Astrocyte of the cerebellum (primary cell): ENCODE measurements at places on chromosomes 3 and 15.

GRCh38 chr3:69288161-69288895 lies 97.6 kb downstream of the FRMD4B start:
- DNase-seq, result no peak

DNA sequence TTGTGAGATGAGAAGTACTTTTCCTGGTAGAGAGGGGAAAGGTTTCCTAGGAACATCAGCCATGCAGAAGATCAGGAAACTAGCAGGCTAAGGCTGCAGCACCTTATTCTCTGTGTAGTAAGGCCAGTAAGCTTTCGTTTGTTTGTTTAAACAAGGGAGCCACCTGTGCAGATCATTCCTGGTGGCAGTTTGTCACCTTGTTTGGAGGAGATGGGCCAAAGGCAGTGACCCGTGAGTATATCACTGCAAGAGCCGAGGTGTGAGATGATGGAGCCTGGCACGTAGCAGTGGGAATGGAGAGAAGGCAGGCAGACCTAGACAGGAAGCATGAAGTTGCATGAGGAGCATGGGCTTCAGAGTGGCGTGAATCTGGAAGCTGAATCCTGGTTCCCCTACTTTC lies 19.6 kb downstream of the ATG7 start:
- DNase-seq, result no peak

- no peak for DNase-seq
Observed at GRCh38 chr3:158743664-158744566, 11.7 kb upstream of the RARRES1 start.

- no peak for DNase-seq
Observed at GRCh38 chr3:25460751-25461150, 32.7 kb downstream of the RARB start.

- DNase-seq, result no peak
Observed at GRCh38 chr3:131796558-131797198, 238.1 kb downstream of the CPNE4 start.

GRCh38 chr15:79206940-79207339 lies 75.6 kb upstream of the ANKRD34C start:
- no peak for DNase-seq

GRCh38 chr3:115999613-116000012 lies 376.3 kb downstream of the GAP43 start:
- DNase-seq, result no peak

DNA sequence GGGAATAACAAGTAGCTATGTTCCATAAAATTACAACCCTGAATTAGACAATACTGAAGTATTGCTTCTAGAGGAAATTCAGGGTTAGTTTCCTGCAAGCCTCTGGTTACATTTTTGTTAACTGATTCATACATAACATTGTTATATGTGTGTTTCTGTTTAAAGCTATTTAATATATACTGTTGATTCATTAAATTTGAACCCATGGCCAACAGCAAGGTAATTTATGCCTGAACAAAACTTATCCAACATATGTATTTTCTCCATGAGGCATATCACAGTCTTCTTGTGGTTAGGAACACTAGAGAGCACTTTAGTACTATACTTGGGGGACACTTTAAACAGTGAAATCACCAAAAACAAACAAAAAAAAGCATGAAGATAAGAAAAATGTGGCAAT lies 47.7 kb upstream of the PTX3 start:
- no peak for DNase-seq

DNA sequence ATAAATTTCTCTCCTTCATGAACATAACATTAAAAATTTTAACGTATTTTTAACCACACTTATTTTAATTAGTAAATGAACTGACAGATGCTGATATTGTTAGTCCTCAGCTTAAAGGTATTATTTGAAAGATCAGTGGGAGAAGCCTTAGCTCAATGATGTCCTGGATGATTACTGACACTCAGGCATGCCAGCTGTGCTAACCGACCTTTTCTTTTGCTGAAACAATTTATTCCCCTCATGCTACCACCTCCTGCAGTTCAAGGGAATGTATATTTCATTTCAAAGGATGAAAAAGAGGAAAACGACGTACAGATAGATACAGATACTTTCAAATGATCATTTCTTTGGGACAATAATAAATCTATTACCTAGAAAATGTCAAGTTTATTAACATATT lies 620.8 kb downstream of the FGF12 start:
- no peak for DNase-seq

- peak; percentile 41 for DNase-seq
Observed at GRCh38 chr3:52123106-52123725, 31.0 kb downstream of the POC1A start.

DNA sequence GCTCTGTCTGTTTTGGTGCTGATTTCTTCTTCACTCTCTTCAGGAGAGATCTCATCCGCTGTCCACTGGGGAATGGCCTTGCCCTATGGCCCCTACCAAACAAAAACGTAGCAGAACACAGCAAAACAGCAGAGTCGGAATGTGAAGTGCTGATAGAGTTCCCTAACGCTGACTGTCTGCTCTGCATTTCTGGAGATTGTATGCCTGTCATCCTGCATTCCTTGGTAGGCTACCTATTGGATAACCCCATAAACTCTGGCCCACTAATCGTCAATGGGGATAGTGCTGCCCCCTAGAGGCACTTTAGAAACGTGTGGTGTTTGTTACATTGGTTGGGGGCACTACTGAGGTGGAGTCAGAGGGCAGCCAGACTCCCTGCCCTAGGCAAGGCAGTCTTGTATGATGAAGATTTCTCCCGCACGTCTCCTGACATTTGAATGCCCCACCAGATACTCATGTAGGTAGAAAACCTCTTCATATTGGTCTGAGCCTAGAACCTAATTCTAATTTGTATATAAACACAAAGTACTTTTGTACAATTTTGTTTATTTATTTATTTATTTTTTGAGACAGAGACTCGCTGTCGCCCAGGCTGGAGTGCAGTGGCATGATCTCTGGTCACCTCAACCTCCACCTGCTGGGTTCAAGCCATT lies 15.6 kb upstream of the MAGEF1 start:
- DNase-seq, result peak; percentile 39

DNA sequence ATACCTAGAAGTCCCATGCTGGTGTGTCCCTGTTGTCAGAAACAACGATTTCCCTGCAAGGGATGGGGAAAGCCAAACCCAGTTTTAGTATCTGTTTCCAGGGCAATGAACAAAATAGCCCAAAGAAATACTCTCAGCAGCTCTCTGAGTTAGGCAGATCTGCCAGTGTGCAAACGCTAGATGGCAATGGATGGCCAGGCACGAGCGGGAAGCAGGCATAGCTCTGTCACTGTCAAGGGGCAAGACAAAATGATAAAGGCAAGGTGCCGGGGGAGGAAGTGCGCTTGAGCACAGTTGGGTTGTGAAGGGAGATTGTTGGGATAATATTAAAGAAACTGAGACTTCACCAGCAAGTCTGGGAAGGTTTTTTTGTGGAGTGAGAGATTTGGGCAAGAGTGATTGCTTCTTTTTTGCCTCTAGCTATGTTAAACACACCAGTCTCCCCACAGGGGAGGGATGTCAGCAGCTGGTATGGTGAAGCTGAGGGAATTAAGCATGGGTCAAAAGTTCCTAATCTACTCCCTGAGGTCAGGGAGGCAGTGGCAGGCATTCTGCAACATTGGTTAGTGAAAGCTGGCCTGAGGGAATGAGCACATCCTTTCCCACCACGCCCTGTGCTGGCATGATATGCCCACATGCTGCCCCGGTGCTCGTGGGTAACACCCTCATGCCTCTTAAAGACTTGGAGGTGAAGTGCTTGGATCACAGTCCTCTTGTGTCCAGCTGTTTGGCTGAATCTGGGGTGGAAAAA lies 117.5 kb downstream of the PDCD6IP start:
- DNase-seq, result no peak

DNA sequence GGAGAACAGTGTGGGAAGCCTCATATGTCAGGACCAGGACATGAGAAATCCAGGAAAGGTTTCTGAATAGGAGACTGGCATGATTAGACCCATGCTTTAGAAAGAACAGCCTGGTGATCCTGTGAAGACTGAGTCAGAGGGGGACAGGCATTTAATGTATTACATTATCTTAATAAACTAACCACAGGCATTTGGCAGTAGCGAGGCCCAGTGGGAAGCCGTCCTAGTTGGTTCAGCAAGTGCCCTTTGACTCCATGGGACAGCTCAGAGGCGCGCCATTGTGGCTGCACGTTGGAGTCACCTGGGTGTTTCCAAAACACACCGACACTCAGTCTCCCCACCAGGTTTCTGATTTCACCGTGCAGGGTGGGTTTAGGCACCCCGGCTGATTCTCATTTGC lies 90.5 kb upstream of the DGKG start:
- DNase-seq, result peak; percentile 87

- no peak for DNase-seq
Observed at GRCh38 chr3:177833332-177833731, 636.0 kb upstream of the TBL1XR1 start.

DNA sequence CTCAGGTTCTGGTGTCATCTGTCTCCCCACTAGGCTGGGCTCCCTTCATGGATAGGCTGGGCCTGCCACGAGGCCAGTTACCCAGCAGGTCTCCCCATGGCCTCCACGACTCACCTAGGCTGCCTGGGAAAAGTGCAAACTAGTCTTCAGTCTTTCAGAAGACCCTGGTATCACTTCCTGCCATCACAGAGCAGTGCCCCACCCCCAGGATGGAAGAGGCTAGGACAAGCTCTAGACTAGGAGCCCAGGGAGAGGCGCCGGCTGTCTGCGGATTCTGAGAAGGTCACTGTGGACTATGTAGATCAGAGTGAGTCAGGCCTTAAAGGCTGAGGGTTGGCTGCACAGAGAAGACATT lies 63.7 kb downstream of the CORO2B start:
- no peak for DNase-seq

DNA sequence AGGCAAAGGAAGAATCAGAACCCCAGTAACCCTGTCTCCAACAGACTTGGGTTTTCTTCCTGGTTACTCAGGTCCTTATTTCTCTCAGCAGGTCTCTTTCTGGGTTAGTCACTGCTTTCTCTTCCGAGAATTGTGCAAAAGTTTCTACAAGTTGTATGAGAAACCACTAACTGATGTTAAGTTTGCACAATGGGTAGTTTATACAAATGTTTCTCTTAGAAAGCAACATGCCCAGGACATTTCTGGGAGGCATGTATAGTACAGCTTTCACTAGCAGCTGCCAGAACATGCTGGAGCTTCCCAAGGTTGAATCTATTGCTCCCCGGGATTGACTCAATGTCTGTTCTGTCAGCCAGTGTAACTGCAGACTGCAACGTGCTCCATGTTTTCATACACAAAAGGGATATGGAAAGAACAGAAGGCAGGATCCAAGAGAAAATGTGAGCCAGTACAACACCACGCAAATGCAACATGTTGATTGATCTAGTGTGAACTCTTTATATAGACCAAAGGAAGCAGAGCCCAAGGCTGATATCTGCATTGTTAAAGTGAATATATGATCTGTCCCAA lies 887.8 kb downstream of the MCTP2 start:
- DNase-seq, result no peak

DNA sequence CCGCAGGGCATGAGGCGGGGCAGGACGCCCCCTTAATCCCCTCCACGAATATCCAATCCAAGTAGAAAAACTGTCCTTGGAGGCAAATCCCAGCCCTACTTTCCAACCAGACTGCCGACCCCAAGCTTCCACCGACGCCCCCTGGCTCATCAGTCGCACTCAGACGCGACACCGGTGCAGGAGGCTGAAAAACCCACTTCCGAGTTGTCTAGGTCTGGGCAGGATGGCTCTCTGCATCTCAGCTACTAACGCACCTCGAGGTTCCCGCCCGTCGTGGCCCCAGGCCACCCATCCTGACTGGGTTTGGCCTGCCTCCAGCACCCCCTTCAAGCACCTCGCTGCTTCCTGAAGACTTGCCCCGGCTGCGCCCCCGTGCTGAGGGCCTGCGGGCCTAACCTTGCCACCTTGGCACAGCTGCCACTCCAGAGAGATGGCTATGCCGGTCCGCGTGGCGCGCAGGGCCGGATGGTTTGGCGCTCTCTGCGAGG lies 15.5 kb downstream of the RGMA start:
- no peak for DNase-seq

- no peak for DNase-seq
Observed at GRCh38 chr15:68991723-68992122, 22.8 kb upstream of the NOX5 start.

GRCh38 chr3:72058493-72059081 lies 273.6 kb upstream of the PROK2 start:
- DNase-seq, result no peak

- no peak for DNase-seq
Observed at GRCh38 chr15:92053753-92054316, 200.3 kb downstream of the SLCO3A1 start.

- DNase-seq, result no peak
Observed at GRCh38 chr3:186785495-186786018, 2.2 kb downstream of the EIF4A2 start.

DNA sequence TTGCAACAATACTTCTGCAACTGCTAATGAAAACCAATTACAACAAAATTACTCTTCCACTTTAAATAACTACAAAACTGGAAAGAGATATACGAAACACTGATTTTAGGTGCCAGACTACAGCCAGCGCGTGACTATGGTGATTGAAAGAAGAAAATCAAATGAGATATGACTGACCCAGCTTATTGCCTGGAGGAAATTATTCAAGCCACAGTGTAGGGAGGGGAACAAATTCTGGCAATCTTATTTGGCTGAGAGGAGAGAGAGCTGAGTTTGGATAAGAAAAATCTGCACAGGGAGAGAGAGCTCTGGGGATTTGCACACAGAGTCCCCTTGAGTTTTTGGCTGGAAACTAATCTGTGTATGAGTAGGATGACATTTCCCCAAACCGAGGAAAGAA lies 470.3 kb upstream of the FRG2C start:
- DNase-seq, result no peak

DNA sequence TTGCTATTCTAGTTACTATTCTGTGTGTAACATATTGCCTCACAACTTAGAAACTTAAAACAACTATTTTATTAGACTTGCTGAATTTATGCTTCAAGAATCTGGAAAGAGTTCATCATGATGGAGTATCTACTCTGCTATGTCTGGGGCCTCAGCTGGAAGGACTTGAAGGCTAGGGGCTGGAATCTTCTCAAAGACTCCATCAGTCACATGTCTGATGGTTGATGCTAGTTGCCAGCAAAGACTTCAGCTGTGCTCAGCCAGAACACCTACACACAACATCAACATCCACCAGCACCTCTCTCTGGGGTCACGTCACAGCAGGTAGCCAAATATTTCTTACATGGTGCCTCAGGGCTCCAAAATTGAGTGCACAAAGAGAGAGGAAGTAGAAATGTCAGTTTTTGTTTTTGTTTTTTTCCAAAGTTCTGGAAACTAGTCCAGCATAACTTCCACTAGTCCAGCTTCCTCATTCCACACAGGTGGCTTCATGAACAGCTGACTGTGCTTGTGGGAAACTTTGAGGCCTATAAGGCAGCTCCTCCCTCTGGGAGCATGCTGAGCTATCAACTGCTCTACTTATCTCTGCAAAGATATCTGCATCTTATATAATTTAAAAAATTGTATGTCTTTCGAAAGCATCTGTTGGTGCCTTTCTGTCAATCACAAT lies 325.4 kb upstream of the AGTR1 start:
- DNase-seq, result no peak

DNA sequence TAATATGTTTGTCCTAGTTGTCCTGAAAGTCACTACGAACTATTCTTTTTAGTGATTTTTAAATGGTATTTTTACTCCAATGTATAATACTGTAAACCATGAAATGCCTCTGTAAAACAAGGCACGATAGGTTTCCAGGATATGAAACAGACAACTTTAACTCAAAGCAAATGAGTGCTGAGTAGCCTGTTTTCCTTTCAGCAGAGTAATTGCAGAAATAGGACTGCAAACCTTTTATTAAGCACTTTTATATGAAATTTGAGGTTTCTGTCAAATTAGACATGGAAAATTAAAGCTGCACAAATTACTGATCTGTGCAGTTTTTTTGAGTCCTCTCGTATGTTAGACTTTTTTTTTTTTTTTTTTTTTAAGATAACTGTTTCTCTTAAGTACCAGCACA lies 16.2 kb downstream of the AKAP13 start:
- no peak for DNase-seq
